Breast epithelium (tissue), 4 donors: ENCODE measurements at places on chromosomes 1 and 21. TPM values are rescaled to one million over a fixed set of nuclear protein-coding genes. Genes with fewer than 3 reads are reported as not detected.

CLCA1 gene
- not detected for total RNA-seq

NBPF1 gene
- total RNA-seq: 53.9 TPM

CTSE gene
- under 0.01 TPM for total RNA-seq

ESPN gene
- total RNA-seq: not detected

PAQR6 gene
- 1.8 TPM for total RNA-seq

GRCh38 chr1:174818951-174819350, 180.8 kb upstream of the CACYBP start:
- DNase-seq: no peak

- DNase-seq: no peak
Observed at GRCh38 chr1:167987174-167987573, 50.3 kb upstream of the MPC2 start.

DNA sequence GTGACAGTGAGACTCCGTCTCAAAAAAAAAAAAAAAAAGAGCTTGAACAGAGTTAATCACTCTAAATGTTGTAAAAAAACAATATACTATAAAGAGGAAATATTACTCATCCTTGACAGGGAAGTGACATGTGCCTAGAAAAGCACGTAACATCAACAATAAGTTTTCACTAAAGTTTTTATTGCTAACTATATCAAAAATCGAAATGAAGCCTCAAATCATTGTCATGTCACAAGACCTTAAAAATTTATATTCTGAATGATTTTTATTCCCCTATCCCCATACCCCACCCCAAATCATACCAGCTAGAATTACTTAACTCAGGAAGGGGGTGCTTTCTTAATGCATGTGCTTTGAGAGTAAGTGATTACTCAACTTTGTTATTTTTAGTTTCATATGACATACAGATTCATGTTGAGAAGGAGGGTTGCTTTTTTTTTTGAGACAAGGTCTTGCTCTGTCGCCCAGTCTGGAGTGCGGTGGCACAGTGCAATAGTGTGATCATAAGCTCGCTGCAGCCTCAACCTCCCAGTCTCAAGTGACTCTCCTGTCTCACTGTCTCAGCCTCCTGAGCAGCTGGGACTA, 53.6 kb upstream of the MUTYH start:
- DNase-seq: no peak

GRCh38 chr1:215986401-215986800, 419.3 kb downstream of the KCTD3 start:
- DNase-seq: no peak

DNA sequence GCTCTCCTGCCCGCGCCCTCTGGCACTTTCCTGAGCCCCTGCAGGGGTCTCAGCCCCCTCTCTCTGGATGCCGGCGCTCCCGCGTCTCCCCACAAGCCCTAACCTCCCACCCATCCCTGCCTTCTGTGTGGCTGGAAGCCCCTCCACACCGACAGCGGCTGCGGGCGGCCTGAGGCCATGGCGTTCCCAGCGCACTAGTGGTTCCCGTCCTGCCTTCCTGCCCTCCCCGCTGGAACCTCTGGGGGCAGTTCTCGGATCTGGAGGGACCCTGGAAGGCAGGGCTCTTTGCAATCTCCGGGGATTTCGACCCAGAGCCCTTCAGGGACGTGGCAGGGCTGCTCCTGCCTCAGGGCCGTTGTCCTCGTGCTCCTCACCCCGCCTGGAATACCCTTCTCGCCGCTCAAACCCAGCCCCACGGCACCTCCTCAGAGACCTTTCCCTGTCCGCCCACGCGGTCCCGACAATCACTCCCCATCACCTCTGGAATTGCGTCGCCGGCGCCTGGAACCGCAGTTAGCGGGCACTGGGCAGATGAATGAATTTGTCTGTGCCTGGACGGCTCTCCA, 493 bp upstream of the ESPN start:
- DNase-seq: no peak

DNA sequence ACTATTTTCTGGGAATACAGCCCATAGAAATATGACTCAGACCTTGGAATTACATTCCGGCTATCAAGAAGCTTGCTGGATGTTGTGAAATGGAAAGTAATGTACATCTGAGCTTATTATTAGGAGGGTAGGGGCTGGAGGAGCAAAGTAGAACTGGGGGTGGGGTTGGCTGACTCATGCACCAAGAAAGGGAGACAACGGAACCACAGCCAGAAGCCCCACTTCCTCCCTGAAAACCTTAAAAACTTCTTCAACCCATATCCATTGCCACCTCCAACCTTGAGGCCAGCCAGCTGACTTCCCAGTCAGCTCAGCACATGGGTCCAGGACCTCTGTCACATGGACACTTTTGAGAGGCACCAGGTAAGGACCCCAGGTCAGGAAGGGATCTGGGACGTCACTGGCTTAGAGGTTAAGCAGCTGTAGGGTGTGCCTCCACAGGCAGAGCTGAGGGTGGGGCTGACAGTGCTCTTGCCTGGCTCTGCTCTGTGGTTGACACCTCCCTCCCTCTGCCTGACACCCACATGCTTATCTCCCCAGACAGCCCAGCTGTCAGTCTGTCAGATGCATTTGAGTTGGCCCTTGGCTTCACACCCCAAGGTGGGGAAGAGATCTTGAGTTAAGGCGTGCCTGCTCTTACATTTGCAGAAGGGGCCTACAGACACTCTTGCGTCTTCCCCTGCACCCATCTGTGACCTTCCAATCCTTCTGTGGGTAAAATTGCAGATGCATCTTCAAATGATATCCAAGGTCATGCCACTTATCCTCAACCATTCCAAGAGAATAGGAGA, 5.7 kb upstream of the ZNF683 start:
- DNase-seq: no peak

DNA sequence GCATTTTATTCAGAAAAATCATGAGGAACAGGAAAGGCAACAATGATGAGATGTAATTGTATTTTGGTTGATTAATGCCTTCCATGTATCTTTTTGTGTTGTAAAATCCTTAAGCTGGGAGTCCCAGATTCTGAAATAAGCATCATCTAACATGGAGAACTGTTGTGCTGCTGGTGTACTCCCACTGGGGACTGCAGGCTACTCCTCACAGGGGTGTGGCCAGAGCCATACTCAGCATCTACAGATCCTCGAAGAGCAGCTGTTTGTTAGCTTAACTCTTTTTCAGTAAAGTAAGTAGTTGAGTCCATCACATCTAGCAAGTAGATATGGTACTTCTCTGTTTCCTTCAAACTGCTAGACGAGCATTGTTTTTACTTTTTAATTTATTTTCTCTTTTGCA, 358.0 kb downstream of the BRINP3 start:
- DNase-seq: no peak

DNA sequence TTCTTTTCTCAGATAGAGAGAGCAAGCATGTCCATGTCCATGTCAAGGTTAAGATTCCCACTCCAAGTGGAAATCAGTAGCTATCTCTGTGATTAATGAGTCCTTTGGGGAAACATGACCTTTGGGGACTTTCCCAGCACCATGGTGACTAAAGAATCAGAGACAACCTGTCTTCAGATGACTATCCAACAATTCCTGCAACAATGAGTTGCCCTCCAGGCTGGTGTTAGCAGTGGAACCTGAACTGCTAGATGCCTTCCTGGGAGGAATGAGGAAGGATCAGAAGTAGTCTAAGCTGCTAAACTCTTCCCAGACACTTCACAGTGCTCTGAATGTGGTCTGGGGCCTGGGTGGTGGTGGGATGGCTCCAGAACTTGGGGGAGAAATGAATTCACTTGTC, 6.5 kb downstream of the S100A9 start:
- no peak for DNase-seq

DNA sequence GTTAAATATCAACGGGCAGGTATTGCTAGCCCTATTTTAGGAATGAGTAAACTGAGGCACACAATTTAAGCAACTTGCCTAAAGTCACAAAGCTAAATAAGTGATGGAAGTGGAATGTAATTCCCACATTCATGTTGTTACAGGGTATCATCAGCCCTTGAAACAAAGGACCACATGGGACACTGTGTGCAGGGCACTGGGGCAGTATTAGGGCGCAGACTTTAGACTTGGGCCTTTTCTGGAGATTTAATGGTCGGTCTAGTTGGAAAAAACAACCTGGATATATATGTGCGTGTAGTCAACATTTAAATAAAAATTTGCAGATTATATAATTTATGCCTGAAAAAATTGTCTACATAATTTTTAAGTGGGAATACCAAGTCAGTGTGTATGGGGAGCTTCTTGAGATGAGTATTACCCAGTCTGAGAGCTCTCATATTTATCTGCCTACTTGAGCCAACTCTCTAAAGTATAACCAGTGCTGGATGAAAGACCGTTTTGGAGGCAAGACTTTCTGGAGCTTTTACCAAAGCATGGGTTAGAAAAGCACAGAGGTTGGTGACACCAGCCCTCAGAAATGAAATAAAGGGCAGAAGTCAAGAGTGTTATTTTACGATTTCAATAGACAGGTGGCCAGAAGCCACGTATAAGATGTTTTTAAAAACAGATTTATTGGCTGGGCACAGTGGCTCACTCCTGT, 1.6 kb downstream of the KDM1A start:
- no peak for DNase-seq

DNA sequence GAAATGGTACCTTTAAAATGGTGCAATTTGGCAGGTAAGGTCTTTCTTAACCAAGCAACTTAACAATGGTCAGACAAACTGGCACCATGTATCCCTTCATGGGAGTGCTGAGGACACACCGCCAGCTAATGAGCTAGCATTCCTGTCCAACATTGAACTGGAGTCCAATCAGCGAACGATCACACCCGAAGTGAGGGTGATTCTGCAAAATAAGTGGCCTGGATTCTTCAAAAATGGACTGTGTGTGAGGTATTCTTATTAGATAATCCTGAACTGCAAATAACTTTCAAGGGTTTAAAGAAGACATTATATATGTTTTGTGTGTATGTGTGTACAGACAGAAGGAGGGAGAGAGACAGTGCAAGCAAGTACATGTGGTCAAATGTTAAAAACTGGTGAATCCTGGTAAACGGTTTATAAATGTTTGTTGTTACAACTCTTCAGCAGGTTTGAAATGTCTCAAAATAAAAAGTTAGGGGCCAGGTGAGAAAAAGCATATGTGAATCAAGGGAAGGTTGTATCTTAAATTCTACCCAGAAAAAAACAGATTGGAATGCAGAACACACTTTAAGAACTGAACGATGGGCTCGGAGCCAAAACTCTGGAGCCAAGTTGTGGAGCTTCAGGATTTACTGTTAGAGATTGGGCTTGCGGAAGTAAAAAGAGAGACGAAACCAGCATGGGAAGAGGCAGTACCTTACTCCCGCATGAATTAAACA, 20.9 kb downstream of the GADD45A start:
- no peak for DNase-seq

DNA sequence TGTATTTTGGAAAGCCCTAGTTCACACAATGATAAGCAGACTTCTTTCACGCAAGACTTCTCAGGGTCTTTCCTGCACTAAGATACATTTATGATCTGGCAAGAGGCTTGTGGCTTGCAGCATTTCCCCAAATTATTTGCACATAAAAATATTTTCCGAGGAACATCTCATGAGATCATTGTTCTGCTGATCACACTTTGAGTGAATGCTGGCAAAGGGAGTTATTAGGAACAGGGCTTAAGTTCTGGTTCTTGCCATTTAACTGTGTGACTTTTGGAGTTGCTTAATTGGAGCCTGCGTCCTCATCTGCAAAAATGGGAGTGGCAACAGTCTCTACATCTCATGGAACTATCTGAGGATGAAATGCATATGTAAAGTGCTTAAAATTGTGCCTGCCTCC, 50.2 kb downstream of the GADD45A start:
- no peak for DNase-seq

- no peak for DNase-seq
Observed at GRCh38 chr1:208420696-208421095, 176.5 kb upstream of the PLXNA2 start.

- no peak for DNase-seq
Observed at GRCh38 chr1:161890574-161890973, 124.5 kb downstream of the ATF6 start.

- DNase-seq: no peak
Observed at GRCh38 chr1:10634428-10635084, 159.8 kb downstream of the PEX14 start.
